ENCODE measurements at places on chromosomes 1 and 21. TPM values are rescaled to one million over a fixed set of nuclear protein-coding genes. Genes with fewer than 3 reads are reported as not detected.

GRCh38 chr1:34739613-34740012 is 15.2 kb upstream of the GJB5 start:
- DNase-seq = no peak

DNA sequence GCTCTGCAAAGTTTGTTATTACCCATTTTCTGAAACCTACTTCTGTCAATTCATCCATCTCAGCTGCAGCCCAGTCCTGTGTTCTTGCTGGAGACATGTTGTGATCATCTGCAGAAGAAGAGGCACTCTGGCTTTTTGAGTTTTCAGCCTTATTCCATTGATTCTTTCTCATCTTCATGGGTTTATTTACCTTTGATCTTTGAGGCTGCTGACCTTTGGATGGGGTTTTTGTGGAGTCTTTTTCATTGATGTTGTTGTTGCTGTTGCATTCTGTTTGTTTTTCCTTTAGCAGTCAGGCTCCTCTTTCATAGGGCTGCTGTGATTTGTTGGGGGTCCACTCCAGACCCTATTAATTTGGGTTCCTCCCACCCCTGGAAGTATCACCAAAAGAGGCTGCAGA is 164.3 kb downstream of the FCRL5 start:
- DNase-seq = no peak

GRCh38 chr1:47459253-47459788 is 21.5 kb downstream of the FOXD2 start:
- no peak for DNase-seq

GRCh38 chr1:37926038-37926924 is 20.6 kb downstream of the INPP5B start:
- no peak for DNase-seq

GRCh38 chr1:72763481-72763880 is 481.1 kb upstream of the NEGR1 start:
- DNase-seq = no peak

GRCh38 chr1:179785031-179785431 is 41.9 kb downstream of the FAM163A start:
- DNase-seq = peak; percentile 20

The CFHR1 gene
- total RNA-seq = not detected

The UBXN10 gene
- 0.51 TPM for total RNA-seq
